ENCODE measurements at places on chromosomes 12 and 14.

GRCh38 chr14:47439953-47440352 lies 235.5 kb downstream of the MDGA2 start:
- DNase-seq: no peak

DNA sequence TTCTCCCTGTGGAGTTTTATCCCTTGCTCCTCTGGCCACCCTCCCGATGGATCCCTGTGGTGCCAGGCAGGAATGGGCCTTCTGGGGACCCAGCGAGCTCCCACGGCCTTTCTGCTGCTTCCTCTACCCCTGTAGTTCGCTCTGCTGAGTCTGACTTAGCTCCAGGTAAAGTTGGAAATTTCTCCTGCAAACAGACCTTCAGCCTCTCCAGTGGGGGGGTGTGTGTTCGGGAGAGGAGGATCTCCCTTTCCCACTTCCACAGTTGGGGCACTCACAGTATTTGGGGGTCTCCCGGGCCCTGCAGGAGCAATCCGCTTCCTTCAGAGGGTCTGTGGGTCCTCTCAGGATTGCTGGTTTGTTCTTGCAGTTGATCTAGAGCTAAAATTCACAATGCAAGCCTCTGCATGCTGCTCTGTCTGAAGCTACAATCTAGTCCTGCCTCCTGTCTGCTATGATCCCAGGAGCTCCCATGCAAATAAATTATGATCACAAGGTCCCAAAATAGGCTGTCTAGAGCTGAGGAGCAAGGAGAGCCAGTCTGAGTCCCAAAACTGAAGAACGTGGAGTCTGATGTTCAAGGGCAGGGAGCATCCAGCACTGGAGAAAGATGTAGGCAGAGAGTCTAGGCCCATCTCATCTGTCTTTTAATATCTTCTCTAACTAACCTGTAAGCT lies 18.3 kb downstream of the MTRFR start:
- no peak for DNase-seq

- DNase-seq: no peak
Observed at GRCh38 chr12:111443586-111443985, 37.9 kb downstream of the SH2B3 start.

- no peak for DNase-seq
Observed at GRCh38 chr12:23621900-23622299, 327.6 kb downstream of the SOX5 start.

DNA sequence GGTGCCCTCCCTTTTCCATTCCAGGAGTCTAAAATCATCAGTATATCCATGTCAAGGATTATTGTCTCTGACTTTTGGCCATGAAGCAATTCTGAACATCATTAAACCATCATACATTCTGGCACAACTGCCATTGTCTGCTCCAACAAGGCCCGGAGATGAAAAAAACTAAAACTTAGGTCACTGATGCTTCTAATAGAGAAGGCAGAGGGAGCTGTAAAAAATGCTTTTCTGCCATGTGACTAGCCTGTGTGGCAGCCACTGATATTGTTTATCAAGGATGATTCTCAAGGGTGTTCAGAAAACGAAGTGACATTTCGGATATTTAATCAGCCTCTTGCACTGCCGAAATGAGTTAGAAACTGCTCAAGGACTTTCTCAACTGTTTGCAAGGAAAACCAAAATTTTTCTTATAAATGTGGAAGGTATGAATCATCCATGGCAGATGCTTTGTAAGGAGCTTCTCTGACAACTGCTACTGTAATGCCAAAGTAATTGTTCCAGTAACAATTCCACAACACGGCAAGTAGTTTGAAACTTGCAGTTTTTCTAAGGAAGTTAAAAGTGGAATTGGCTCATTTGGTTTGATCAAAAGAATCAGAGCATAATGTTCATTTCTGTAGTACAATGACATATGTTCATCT lies 1076.5 kb upstream of the FLRT2 start:
- peak; percentile 19 for DNase-seq

- DNase-seq: no peak
Observed at GRCh38 chr14:36013483-36013882, 163.0 kb downstream of the PTCSC3 start.

DNA sequence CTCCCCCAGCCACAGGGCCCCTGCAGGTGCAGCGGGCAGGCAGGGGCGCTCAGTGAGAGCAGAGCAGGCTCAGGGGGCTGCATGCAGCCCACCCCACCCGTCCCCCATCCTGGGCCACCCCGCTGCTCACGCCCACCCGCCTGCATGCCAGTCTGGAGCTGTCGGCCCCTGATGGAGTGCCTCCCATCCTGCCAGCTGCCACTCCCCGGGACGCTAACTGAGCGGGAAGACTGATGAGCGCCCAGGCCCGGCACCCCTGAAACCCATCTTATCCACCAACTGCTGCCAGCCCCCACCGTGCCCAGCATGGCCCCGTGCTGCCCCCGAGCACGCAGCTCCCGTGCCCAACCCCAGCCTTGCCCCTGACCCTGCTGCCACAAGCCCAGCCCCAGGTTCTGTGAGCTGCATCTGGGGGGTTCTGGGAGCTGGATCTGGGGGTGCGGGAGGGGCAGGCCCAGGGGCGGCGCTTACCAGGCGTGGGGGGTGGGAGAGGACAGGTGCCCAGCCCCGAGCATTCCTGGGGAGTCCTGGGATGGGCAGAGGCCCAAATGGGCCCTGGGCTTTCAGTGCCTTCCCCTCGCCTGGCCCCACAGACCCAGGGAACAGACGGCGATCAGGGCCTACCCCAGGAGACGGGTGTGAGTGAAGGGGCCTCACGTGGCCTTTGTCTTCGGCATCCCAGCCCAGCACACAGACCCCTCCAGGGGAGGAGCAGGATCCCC lies 13.3 kb downstream of the AKT1 start:
- DNase-seq: no peak

GRCh38 chr12:52082988-52083637 lies 3.6 kb downstream of the SMIM41 start:
- DNase-seq: peak; percentile 82

GRCh38 chr12:96177013-96177412 lies 17.2 kb upstream of the ELK3 start:
- peak; percentile 54 for DNase-seq

- DNase-seq: no peak
Observed at GRCh38 chr14:79096811-79097210, 926.6 kb downstream of the NRXN3 start.

DNA sequence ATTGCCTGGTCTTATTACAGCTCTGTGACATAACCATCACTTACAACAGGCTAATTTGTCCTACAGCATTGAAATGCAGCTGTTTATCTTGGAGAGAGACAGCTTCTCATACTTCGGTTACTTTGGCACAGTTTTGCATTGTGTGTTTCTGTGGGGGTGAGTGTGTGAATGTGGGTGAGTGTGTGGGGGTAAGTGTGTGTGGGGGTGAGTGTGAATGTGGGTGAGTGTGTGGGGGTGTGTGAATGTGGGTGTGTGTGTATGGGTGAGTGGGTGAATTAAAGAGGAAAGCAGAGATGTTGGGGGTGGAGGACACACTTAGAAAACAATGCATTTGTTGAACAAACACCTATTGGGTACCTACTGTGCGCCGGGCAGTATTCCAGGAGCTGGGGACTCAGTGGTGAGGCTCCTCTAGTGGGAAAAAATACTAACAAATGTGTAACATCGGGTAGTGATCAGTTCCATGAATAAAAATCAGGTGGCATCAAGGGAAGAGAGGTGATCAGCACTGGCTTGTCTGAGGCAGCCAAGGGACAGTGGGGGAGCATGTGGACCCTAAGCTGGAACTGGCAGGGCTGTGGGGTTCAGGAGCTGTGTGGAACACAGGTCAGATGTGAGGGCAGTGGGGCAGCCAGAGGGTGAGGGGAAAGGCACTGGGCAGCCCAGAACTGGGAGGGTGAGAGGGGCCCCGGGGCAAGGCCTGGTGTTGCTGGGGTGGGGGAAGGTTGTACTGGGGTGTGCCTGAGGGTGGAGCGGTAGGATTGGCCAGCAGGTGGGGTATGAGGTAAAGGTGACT lies 44.1 kb upstream of the AMN start:
- no peak for DNase-seq

- no peak for DNase-seq
Observed at GRCh38 chr12:52612431-52613383, 5.7 kb downstream of the KRT73 start.

- DNase-seq: no peak
Observed at GRCh38 chr12:93589081-93589480, 16.6 kb downstream of the SOCS2 start.

- DNase-seq: no peak
Observed at GRCh38 chr12:52054833-52055730, 3.8 kb downstream of the NR4A1 start.

DNA sequence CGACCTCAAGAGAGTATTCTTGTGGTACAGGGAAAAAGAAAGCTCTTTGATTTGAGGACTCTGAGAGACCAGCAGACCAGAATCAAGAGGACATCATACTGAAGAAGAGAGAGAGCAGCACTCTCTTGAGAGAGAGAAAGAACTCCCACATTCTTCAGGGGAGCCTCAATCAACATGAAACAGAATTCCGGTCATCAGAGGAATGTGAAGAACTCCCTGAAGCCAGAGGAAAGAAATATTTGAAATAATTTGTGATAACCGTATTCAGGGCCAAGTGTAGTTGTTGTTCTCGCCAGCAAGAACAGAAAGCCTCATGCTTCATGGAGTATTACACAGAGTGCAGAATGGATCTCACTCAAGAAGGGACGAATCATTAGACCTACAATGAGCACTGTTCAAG lies 363.8 kb upstream of the TMEM132C start:
- peak; percentile 55 for DNase-seq

DNA sequence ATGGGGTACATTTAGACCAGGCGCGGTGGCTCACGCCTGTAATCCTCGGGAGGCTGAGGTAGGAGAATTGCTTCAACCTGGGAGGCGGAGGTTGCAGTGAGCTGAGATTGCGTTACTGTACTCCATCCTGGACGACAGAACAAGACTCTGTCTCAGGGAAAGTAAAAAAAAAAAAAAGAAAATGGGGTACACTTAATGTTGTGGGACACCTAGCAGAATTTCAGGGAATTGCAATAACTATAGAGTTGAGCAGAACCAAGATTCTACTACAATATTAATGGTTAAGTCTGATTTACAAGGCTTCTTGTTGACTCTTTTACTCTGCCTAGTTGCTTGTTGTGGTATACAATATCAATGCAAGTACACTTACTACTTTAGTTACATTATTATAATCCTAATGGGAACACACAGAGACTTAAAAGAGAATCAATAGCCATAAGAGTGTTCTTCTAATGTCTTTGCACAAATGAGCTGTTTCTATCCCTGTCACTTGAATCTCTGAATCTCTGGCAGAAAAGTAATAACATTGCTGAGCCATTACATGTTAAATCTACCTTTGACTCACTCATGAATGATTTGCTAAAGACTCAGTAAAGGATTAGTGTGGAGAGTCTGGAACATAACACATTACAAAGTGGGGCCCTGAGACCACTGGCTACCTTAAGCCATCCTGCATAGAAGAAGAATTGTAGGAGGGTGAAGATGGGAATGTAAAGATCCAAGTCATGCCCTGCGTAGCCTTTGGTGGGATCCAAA lies 22.7 kb downstream of the BEST3 start:
- DNase-seq: no peak

DNA sequence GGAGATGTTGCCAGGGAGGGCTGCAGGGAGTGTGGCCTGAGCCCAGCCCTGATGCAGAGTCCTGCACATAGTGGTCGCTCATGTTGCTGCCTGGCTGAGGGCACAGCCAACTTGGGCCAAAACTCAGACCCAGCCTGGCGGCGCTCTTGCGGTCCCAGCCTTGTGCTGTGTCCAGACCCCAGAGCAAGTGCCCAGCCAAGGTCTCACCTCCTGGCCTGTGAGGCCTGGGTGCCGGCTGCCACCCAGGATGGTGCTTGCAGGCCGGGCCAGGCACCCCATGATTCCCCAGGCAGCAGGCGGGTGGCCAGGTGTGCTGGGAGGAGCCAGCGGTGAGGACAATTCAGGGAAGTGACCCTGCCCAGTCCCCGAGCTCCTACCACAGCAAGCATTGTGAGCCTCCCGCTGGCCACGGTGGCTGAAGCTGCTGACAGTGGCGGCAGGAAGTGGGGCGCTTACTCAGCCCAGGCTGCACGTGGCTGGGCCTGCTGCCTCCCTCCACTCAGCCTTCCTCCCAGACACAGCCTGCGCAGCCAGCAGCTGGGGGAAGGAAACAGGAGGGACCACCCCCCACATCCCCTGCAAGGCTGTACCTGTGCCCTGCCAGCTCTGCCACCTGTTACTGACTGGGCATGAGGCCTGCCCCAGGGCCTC lies 17.7 kb upstream of the PGF start:
- no peak for DNase-seq

GRCh38 chr12:10301103-10301502 lies 6.6 kb upstream of the KLRD1 start:
- no peak for DNase-seq

DNA sequence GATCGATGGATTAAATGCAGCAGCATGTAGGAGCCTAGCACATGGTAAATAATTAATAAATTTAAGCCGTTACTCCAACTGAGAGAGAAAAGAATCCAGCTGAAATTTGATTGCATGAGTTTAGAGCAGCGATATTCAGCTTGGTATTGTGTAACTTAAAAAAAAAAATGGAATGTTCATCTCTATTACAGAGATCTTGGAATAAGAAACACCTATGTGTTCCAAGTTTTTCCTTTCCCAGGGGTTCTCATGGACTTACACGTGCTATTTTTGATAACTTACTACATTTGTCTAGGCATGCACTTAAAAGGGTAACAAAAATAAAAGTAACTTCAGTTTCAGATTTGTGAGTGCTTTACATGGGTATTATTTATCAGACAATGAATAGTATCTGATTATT lies 122.8 kb downstream of the RASSF9 start:
- no peak for DNase-seq

- no peak for DNase-seq
Observed at GRCh38 chr14:29905543-29905942, 22.1 kb downstream of the PRKD1 start.

GRCh38 chr14:105389976-105390848 lies 8.1 kb upstream of the TEX22 start:
- DNase-seq: no peak

- DNase-seq: peak; percentile 47
Observed at GRCh38 chr12:19915392-19916195, 452.7 kb upstream of the PDE3A start.

- no peak for DNase-seq
Observed at GRCh38 chr12:30416631-30417030, 279.0 kb downstream of the IPO8 start.

DNA sequence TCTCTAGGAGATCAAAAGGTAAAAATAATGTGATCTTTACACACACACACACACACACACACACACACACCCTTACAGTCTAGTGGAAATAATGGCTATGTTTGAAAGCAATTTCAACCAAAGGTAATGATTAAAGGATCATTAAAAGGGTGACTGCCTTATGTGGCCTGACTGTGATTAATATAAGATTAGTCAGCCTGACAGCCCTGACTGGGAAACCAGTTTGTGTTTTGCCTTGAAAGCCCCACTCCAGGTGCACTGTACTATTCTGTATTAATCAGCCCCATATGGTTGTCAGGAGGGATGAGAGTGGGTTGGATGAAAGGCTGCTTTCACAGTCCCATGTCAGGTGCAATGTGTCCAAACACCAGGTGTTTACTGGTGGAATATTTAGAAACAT lies 10.5 kb downstream of the RASSF9 start:
- no peak for DNase-seq

DNA sequence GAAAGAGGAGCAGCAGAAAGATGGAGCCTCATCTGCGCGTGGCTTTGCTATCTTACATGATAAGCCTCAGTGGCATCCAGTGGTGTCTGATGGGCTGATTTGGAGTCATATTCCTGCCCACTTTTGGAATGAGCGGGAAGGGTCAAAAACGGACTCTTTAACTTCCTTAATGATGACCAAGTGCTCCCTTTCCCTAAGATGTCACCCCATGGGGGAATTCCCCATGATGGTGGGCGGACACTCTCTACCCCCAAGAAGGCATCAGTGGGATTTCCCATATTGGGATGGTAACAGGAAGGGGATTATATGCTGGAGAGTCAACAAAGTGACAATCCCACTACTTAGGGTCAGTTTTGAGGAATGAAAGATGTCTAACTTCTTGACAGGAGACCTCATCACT lies 110.9 kb downstream of the GPATCH2L start:
- DNase-seq: no peak

Measured in AG08395 (cell line).